ENCODE measurements at places on chromosomes 11 and 22.
A peak's percentile ranks its signal among the peaks of the same experiment; 100 is the strongest.

DNA sequence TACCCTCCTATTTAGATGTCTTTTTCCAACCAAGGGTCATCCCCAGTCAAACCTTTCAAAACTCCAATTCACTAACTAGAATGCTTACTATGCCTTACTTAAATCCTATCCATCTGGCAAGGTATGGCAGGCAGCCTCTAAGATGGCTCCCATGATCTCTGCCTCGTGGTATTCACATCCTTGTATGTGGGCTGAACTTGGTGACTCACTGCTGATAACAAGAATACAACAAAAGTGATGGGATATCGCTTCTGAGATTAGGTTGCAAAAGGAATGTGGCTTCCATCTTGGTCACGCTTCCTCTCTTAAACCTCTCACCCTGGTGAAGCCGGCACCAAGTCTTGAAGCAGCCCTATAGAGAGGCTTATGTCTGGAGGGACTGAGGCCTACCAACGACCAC lies 29.6 kb upstream of the UPB1 start:
- DNase-seq = no peak

- no peak for DNase-seq
These were observed 4.8 kb downstream of the PIM3 start for GRCh38 chr22:49965091-49966040.

- no peak for DNase-seq
These were observed 15.1 kb upstream of the PAMR1 start for GRCh38 chr11:35540526-35540925.

- no peak for DNase-seq
These were observed 109.7 kb upstream of the NARS2 start for GRCh38 chr11:78684377-78684776.

DNA sequence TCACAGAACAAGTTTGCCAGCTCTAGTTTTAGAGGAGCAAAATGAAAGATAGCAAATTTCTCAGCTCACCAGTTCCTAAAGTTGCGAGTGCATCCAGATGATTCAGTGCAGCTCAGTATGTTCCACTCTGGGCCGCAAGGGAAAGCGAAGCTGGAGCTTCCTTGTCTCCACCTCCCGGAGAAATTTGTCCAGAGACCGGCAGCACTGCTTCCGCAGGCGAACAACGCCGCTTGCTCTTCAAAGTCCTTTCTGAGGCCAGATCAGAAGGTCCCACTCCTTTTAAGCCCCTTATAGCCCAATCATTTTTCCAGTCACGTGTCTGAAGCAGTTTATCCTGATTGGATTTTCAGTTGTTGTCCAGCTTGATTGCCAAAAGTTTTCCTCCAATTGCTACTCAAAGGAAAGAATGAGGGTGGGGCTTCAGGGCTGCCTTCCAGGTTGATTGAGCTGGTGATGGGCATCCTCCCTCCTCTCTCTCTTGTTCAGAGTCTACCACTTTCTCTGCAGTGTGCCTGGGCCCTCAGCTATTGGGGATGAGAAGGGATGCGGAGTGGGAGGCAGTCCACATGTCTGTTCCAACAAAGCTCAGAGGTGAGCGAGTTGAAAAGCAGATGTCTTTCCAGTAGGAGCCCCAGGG lies at the start of gene ZNF280A:
ZNF280A (minus strand) TSS at position 251 of the 637 bp plus-strand sequence. CDS start 4,640 bp downstream, outside the sequence.
- peak; percentile 52 for DNase-seq

DNA sequence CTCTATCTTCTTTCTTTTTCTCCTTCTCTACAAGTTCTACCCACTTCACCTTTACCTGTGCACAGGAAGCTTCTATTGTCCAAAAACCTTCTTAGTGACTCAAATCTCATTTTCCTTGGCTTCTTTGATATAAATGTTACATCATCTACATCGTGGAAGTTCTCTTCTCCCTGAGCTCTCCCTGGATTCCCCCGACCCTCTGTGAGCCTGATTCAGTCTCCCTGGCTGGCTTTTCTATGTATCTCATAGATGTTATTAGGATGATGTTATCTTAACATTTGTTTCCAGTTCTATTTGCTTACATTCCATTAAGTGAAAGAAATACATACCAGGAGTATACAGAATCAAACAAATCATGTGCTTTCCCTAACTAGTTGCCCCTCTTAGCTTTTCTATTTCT lies 235.8 kb upstream of the PITPNB start:
- DNase-seq = no peak

- peak; percentile 19 for DNase-seq
These were observed 892 bp downstream of the GDPD5 start for GRCh38 chr11:75524665-75525432.

DNA sequence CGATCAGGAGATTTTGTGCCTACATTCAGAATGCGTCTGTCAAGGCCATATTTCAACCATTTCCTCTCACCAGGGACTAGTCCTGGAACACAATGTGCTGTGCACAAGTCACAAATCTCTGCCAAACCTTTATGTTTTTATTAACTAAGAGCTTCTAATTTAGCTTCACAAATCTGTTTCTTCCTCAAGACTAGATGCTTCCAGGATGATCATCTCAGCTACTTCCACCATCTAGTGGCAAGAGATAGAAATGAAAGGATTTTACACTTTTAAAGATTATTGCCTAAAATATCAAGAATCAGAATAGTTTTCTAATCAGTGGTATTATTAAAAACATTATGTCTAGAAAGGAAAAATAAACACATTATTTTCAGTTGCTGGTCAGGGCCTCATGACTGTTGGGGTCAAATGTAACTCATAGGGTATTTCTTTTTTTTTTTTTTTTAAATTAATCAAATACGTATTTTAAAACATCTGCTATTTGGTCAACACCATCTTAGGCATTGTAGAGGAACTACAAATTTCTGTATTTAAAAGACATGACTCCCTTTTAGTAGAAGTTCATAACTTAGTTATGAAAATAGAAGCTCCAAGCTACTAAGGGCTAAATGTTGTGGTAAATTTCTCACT lies 1102.6 kb downstream of the DLG2 start:
- peak; percentile 7 for DNase-seq

DNA sequence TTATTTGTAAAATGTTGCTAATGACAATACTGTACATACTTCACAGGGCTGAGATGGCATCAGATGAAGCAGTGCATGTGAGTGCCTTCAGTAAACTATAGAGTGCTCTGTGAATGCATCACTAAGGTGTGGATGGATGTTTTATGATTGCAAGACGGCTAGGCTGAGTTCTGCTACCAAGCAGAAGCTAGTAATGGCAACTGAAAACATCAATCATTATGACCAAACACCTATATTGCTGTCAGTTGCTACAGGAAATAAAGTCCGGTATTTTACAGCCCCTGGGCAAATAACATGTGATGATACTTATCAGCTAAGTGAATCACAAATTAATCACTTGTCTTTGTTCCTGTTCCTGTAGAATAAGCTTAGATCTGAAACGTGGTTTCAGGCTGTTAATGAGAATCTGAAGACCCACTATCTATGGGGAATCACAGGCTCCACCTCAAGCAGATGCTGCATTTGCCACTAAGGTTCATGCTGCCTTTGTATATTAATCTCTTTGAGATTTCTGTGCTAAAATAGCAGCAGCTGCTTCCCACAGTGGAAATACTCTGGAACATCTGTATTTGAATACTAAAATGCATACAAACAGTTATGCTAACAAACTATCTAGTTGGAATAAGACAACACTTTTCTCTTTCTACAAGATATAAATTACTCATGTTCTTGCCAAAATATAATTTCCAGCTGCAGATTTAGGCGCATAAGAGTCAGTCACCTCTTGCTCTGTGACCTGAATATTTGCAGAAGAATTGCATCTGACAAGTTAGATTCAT lies 254.0 kb upstream of the PITPNB start:
- peak; percentile 66 for DNase-seq

- DNase-seq = no peak
These were observed 36.8 kb upstream of the SMTN start for GRCh38 chr22:31044262-31044861.

DNA sequence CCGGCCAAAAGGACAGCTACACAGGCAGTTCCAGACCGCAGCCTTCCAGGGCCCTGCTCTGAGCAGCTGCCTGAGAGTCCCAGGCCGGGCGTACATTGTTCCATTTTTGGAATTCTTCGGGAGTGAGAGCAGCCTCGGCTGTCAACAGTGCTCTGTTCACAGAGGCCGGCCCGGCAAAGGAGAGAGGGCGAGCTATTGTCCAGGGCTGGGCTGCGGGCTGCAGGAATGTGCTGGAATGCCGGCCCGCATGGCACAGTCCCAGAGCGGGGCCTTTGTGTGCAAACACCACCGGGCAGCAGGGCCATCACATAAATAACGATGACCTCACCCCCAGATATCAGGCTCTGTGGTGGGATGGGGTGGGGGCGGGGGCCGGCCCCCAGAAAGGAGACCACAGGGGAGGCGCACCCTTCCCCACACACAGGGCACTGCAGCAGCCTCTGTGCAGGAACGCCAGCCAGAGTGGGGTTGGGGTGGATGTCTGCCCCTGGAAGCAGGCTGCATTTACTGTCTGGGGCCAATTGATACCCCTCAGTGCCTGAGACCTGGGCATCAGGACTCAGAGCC lies 15.8 kb downstream of the LINC01488 start:
- no peak for DNase-seq

GRCh38 chr11:75944515-75944914 lies 129.5 kb downstream of the UVRAG start:
- DNase-seq = no peak

- DNase-seq = peak; percentile 47
These were observed 26.9 kb upstream of the CSTF3 start for GRCh38 chr11:33187998-33188722.

DNA sequence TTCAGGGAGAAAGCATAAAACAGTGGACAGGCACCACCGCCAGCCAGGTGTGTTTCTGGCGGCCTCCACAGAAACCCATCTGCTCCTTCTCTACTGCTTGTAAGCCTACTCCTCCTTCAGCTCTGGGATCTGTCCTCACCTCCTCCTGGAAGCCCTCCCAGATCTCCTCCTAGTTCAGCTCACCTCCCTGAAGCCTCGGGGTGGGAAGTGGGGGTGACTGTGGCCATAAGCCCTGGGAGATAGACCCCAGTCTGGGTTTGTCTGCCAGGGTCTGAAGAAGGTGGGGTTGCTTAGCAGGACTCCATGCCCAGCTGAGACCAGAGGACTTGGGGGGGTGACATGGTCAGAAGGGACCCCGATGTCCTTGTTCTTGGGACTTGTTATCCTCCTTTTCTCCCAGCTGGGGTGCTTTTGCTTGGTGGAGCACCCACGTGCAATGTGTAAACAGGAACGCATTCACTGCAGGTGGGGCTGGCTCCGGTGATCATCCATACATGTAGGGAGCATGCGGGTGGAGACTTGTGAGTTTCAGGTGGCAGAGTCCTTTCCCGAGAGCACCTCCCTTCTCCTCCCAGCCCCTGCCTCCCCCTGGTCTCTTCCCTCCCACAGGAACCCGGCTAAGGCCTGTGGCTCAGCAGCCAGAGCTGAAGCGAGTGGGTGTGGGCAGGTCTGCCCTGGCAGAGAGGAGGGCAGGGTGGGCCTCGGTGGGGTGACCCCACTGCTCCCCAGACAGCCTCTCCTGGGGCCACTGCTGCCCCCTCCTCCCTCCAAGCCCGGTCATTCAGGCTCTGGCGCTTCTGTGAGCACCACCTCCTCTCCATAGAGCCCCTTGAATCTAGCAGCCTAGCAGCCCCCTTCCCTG lies 25.9 kb downstream of the MRGPRG start:
- no peak for DNase-seq

DNA sequence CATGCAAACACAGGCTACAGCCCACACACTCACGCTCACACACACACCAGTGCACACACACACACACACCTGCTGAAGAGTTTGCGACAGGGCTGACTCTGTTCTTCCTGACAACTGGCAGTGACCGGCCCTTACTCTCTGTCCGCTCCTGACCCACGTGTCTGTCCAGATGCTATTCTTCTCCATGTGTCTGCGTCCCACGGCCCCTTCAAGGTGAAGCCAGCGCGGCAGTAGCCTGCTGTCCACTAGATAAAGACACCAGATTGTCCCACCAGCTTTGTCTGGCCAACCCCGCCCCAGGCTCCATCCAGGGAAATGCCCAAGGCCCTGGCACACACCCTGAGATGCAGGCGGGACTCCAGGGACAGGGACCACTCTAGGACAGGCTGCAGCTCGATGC lies 713.9 kb downstream of the BRD1 start:
- DNase-seq = no peak
